ENCODE measurements at places on chromosomes 13 and 19.

- no peak for DNase-seq
These were observed 78.8 kb upstream of the SLC15A1 start for GRCh38 chr13:98831236-98831635.

DNA sequence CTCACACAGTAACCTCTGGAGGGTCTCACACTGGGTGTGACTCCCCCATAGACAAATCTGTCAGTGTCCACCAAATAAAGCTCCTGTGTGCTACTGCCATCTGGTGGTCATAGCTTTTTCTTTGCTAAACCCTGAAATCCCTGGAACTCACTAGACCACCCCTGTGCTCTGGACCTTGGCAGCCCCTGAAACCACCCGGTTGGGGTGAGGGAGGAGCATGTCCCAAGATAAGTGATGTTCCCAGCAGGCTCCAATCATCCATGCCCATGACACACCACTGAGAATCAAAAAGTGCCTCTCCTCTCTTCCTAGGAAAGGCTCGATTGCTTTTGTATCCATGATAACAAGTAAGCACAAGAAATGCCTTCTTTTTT lies 6.5 kb upstream of the HSD17B14 start:
- no peak for DNase-seq

DNA sequence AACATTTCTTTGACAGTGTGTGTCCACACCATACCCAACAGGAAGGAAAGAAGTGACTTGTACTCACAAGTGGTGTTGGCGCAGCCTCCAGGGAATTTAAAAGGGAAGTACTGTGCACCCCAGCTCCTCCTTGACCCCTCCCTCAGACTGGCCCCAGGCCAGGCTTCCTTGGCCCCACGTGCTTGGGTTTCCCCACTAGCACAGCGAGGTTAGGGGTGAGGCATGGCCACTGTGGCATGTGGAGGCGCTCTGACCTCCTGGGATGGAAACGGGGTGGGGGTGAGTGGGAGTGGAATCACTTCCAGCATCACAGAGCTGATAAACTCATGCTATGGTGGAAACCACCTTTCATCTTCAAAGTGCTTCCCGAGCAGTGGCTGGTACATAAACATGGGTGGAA lies 168.6 kb downstream of the ZNF536 start:
- no peak for DNase-seq

DNA sequence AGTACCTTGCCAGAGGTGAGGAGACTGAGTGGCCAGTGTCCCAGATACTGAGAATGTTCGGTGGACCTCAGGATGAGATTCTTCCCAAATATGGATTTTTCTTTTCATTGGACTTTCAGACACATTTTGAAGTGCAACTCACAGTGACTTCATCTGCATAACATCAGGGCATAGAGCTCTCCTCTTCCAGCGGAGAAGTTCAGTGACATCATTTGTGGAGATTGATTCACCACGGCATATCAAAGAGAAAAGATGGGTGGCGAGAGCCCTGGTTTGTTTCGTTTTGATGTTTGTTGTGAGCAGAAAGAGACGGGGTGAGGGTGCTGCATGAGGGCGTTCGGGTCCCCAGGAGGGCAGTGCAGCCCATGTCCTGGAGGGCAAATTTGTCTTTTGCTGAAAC lies 120.1 kb upstream of the GPR12 start:
- DNase-seq, result no peak

DNA sequence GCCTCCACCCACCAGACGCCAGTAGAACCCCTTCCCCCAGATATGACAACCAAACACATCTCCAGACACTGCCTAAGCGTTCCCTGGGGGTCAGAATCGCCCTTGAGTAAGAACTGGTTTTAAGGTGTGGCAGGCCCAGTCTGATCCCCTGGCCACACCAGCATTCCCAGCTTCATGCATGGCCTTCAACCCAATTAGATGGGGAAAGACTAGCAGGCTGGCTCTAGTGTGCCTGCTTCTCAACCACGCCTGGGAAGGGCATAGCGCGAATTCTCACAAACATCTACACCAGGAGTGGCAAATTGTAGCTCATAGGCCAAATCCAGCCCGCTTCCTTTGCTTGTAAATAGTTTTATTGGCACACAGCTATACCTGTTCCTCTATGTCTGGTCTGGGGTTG lies 13.6 kb downstream of the HAUS8 start:
- no peak for DNase-seq

GRCh38 chr13:46050771-46051170 lies 1.8 kb downstream of the ZC3H13 start:
- no peak for DNase-seq

GRCh38 chr13:70430256-70430655 lies 322.0 kb upstream of the KLHL1 start:
- no peak for DNase-seq

DNA sequence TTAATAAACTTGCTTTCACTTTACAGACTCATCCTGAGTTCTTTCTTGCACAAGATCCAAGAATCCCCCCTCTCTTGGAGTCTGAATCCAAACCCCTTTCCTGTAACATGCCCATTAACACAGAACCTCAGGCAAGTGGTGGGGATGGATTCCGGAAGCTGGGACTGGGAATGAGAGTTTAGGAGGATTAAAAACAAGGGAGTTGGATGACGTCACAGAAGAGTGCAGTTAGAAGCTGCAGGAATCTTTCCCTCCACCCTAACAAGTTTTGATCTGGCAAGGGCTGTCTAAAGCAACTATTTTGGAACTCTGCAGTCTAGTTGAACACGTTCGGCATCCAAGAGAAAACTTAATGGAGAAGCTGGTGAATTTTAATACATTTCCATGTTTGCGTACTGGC lies 48.2 kb upstream of the PEPD start:
- DNase-seq, result no peak

GRCh38 chr13:21929400-21929799 lies 258.5 kb downstream of the FGF9 start:
- DNase-seq, result no peak

DNA sequence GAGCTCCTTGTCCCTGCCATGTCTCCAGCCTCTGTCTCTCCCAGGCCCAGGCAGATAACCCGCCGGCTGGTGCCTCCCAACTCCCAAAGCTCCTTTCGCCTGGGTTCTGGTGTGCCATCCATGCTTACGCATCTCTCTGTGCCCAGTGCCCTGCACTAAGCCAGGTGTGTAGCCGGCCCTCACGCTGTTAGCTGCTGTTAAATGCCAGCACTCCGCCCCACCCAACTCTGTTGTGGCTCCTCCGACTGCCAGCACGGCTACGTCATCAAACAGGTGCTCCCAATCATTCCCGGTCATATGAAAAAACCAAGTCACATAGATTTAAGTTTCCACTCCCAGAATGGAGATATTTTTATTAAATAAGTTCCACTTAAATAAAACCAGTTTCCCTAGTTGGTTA lies 7.0 kb upstream of the HSPH1 start:
- DNase-seq, result no peak

Measured in epithelial cell of proximal tubule (primary cell).